Osteocyte (in vitro differentiated cells): ENCODE measurements at places on chromosomes 4 and X. TPM values are rescaled to one million over a fixed set of nuclear protein-coding genes. Genes with fewer than 3 reads are reported as not detected.

GRCh38 chr4:152415980-152416379 lies 119.9 kb downstream of the FBXW7 start:
- no peaks in the 10 kb centered on the region for H3K27me3 ChIP-seq
- H3K36me3 ChIP-seq = peaks cover 6% of the 10 kb centered on the region
- no peak overlapping the region for H3K27ac ChIP-seq
- H3K4me1 ChIP-seq = peaks cover 13% of the 10 kb centered on the region
- H3K4me3 ChIP-seq = no peak overlapping the region

GRCh38 chrX:46710425-46710824 lies 48.5 kb downstream of the SLC9A7 start:
- H3K27ac ChIP-seq = no peak overlapping the region
- H3K27me3 ChIP-seq = peaks cover 8% of the 10 kb centered on the region
- H3K4me3 ChIP-seq = no peak overlapping the region
- no peaks in the 10 kb centered on the region for H3K36me3 ChIP-seq

- no peak overlapping the region for H3K4me3 ChIP-seq
- peaks cover 2% of the 10 kb centered on the region for H3K4me1 ChIP-seq
- DNase-seq = no peak
- no peak overlapping the region for H3K27ac ChIP-seq
Observed at GRCh38 chrX:131617182-131617581, 73.3 kb downstream of the OR13H1 start.

The PABPC5 gene
- total RNA-seq = 5.9 and 6.6 TPM in 2 replicates

The NAA11 gene
- not detected in 2 replicates for total RNA-seq

The CLIC2 gene
- total RNA-seq = 0.44 and 0.99 TPM in 2 replicates
